Heart right ventricle (tissue), 16 donors: ENCODE measurements at places on chromosomes 16 and 17. TPM values are rescaled to one million over a fixed set of nuclear protein-coding genes. Genes with fewer than 3 reads are reported as not detected.

GRCh38 chr17:29949696-29950095 lies 8.3 kb downstream of the EFCAB5 start:
- no peak for DNase-seq
- no peaks in the 10 kb centered on the region for H3K4me1 ChIP-seq
- H3K4me3 ChIP-seq, result no peak overlapping the region
- H3K27ac ChIP-seq, result no peak overlapping the region
- no peaks in the 10 kb centered on the region for H3K36me3 ChIP-seq

- H3K27me3 ChIP-seq, result no peaks in the 10 kb centered on the region
- peaks cover 15% of the 10 kb centered on the region for H3K4me1 ChIP-seq
- peak overlapping the region; percentile 78 for H3K27ac ChIP-seq
- no peak overlapping the region for H3K4me3 ChIP-seq
- no peaks in the 10 kb centered on the region for H3K36me3 ChIP-seq
These were observed 109.1 kb downstream of the ZFHX3 start for GRCh38 chr16:72938795-72939164.

GRCh38 chr16:84853534-84853933 lies 33.7 kb downstream of the CRISPLD2 start:
- peaks cover 38% of the 10 kb centered on the region for H3K36me3 ChIP-seq
- H3K4me3 ChIP-seq, result no peak overlapping the region
- H3K4me1 ChIP-seq, result no peaks in the 10 kb centered on the region
- DNase-seq, result no peak
- H3K27ac ChIP-seq, result no peak overlapping the region

- DNase-seq, result no peak
- H3K4me1 ChIP-seq, result no peaks in the 10 kb centered on the region
- peaks cover 15% of the 10 kb centered on the region for H3K27me3 ChIP-seq
- no peak overlapping the region for H3K27ac ChIP-seq
- no peak overlapping the region for H3K4me3 ChIP-seq
These were observed 11.0 kb upstream of the BBS2 start for GRCh38 chr16:56530872-56531271.

DNA sequence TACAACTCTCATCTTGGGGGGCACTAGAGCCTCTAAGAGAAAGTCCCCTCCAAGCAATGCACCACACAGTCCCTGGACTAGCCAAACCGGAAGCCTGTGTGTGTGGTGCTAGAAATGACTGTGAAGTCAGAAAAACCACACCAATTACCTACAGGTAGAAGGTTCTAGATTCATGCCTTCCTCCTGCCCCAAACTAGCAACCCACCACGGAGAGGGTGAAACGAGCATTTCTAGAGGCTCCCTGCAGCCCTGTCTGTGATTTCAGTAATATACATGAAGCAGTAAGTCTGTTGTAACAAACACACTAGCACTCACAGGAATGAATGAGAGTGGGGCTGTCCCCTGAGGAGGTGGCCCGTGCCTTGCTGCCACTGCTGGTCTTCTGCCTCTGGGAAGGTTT lies 13.6 kb downstream of the ZFHX3 start:
- H3K27ac ChIP-seq, result no peak overlapping the region
- DNase-seq, result no peak
- no peak overlapping the region for H3K4me3 ChIP-seq
- peaks cover 31% of the 10 kb centered on the region for H3K4me1 ChIP-seq
- H3K27me3 ChIP-seq, result no peaks in the 10 kb centered on the region
- H3K36me3 ChIP-seq, result no peaks in the 10 kb centered on the region

The CCL8 gene
- total RNA-seq, result 8.3 TPM

The KRTAP4-3 gene
- total RNA-seq, result not detected
